ENCODE measurements at places on chromosomes 11 and 22. TPM values are rescaled to one million over a fixed set of nuclear protein-coding genes. Genes with fewer than 3 reads are reported as not detected.

The MMP10 gene
- 3.5 TPM for total RNA-seq

The MS4A3 gene
- total RNA-seq, result not detected

The TRPM5 gene
- total RNA-seq, result not detected

The TYMP gene
- total RNA-seq, result 24.9 TPM

The TTC9C gene
- 32.3 TPM for total RNA-seq

The INPP5J gene
- total RNA-seq, result 0.25 TPM

The OR8A1 gene
- total RNA-seq, result not detected

The FAM180B gene
- total RNA-seq, result not detected

The OTOG gene
- not detected for total RNA-seq

The IMMP1L gene
- total RNA-seq, result 9.4 TPM

The MRGPRE gene
- total RNA-seq, result not detected

The LIF gene
- 0.25 TPM for total RNA-seq

The ADAMTS8 gene
- total RNA-seq, result not detected

The NCR3LG1 gene
- 0.51 TPM for total RNA-seq

The C2CD2L gene
- total RNA-seq, result 1.7 TPM

The OR5T1 gene
- not detected for total RNA-seq

The ANGPTL5 gene
- total RNA-seq, result not detected

The DRICH1 gene
- total RNA-seq, result not detected

The SAA4 gene
- not detected for total RNA-seq

The GPHA2 gene
- total RNA-seq, result not detected

The LYVE1 gene
- total RNA-seq, result 441 TPM

The KRTAP5-2 gene
- not detected for total RNA-seq

The F2 gene
- not detected for total RNA-seq

The APOBEC3A gene
- not detected for total RNA-seq

The SLC22A9 gene
- not detected for total RNA-seq

The TCP11L1 gene
- 9.0 TPM for total RNA-seq

The DEUP1 gene
- not detected for total RNA-seq

The TMEM25 gene
- 15.8 TPM for total RNA-seq

The RCOR2 gene
- total RNA-seq, result 0.13 TPM

The MEI1 gene
- 3.7 TPM for total RNA-seq

The TSSK2 gene
- not detected for total RNA-seq

The GPR83 gene
- under 0.01 TPM for total RNA-seq

The NLRP6 gene
- total RNA-seq, result not detected

The ABCC8 gene
- total RNA-seq, result not detected

The IL10RA gene
- total RNA-seq, result 0.25 TPM

The MYOD1 gene
- not detected for total RNA-seq

The CDC42BPG gene
- 0.13 TPM for total RNA-seq

The BACE1 gene
- 6.9 TPM for total RNA-seq

The HDHD5 gene
- 31.5 TPM for total RNA-seq

The BCO2 gene
- 0.63 TPM for total RNA-seq

The PATE2 gene
- total RNA-seq, result 0.13 TPM

The GRM5 gene
- total RNA-seq, result under 0.01 TPM

The OR8K3 gene
- not detected for total RNA-seq

The OR56A5 gene
- not detected for total RNA-seq

The GP1BB gene
- 2.7 TPM for total RNA-seq

The LRFN4 gene
- total RNA-seq, result 17.1 TPM

The MLC1 gene
- not detected for total RNA-seq
